ENCODE measurements at places on chromosomes 1 and 21.

GRCh38 chr1:8651962-8652361 lies 165.5 kb downstream of the RERE start:
- no peak for DNase-seq

- DNase-seq = no peak
These were observed 34.1 kb upstream of the LRRC8D start for GRCh38 chr1:89786628-89787214.

GRCh38 chr1:36448530-36449056 lies 1.7 kb downstream of the OSCP1 start:
- DNase-seq = no peak

GRCh38 chr1:62682531-62682930 lies 5.7 kb downstream of the DOCK7 start:
- DNase-seq = no peak

GRCh38 chr1:27363766-27364695 lies 2.7 kb downstream of the MAP3K6 start:
- no peak for DNase-seq

DNA sequence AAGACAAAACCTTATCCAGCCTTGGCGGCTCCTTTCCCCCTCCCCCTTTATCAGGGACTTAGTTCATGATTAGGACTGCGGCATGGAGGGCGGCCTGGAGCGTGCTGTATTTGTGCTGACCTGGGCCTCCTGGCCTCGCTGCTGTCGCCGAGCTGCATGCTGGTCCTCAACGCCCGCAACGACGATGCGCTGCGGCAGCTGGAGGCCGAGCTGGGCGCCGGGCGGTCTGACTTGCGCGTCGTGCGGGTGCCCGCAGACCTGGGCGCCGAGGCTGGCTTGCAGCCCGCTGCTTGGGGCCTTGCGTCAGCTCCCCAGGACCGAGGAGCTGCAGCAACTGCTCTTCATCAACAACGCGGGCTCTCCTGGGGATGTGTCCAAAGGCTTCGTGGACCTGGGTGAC lies 70.9 kb downstream of the TM2D1 start:
- DNase-seq = no peak
